ENCODE measurements at places on chromosomes 5 and 9. TPM values are rescaled to one million over a fixed set of nuclear protein-coding genes. Genes with fewer than 3 reads are reported as not detected.
A peak's percentile ranks its signal among the peaks of the same experiment; 100 is the strongest.

PCA3 gene
- not detected for total RNA-seq

DNA sequence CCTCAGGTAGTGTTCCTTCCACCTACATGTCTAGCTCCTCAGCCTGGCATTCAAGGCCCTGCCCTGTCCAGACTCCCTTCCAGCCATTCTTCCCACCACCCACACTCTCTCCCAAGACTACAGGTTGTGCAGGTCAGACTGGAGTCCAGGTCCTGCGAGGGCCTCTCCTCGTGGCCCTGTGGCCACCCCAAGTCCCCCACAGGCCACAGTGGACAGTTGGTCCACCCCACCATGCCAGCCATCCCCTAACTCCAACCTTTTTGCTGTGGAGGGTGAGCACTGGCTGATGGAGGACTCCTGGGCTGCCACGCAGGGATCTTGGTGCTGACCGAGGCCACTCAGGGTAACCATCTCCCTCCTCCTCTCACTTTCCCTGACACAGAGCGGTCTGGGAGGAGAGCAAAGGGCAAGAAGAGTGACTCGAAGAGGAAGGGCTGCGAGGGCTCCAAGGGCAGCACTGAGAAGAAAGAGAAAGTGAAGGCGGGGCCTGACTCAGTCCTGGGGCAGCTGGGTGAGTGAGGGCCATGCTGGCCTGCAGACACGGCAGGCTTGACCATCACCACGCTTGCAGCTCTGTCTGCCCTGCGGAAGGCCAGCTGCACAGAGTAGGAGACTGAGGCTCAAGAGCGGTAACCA is 51.0 kb downstream of the JADE2 start:
- DNase-seq, result no peak

- DNase-seq, result no peak
Measured at GRCh38 chr9:68895741-68896478, 118.0 kb downstream of the PRKACG start.

DNA sequence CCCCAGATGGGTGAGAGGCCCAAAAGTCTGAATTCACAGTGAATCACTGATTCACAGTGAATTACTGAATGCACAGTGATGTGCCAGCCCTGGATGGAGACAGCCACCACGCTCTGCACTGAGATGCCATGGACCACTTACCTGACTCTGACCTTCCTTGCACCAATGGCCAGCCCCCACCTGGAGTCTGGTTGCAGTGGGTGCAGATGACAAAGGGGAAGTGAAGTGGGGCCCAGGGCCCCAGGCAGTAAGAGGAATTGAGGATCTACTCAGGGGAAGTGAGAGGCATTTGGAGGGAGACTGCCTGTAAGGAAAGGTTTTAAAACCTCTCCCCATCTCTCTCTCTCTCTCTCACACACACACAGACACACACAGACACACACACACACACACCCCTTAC is 412.1 kb downstream of the CYLC2 start:
- DNase-seq, result no peak

- DNase-seq, result no peak
Measured at GRCh38 chr5:115349001-115349817, 52.8 kb upstream of the CCDC112 start.

DNA sequence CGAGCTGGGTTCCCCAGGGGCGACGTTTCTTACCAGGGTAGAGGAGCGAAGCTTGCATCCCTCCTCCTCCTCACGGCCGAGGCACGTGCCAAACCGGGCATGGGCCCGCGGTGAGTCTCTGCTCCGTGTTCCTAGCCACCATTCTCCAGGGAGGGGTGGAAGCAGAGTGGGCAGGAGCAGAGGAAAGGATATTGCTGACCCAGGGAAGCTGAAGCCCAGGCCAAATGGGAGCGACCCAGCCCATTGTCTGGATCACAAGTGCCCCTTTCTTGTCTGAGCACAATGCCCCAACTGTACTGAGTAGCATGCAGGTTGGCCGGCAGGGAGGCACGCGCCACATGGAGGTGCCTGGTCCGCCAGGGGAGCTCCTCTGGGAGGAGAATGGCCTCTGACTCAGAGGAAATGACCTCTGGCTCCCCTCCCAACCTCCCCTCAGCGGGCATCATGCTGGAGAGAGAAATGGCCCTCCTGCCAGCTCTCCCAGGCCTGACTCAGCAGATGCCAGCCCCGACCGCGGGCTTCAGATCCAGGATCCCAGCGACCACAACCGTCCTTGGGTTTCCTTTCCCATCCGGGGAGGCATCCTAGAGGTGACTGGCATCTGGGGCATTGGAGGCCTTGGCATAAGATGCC is 1.1 kb downstream of the PRR7 start:
- DNase-seq, result no peak

SLC28A3 gene
- 1.6 TPM for total RNA-seq

CD14 gene
- 127 TPM for total RNA-seq

DNA sequence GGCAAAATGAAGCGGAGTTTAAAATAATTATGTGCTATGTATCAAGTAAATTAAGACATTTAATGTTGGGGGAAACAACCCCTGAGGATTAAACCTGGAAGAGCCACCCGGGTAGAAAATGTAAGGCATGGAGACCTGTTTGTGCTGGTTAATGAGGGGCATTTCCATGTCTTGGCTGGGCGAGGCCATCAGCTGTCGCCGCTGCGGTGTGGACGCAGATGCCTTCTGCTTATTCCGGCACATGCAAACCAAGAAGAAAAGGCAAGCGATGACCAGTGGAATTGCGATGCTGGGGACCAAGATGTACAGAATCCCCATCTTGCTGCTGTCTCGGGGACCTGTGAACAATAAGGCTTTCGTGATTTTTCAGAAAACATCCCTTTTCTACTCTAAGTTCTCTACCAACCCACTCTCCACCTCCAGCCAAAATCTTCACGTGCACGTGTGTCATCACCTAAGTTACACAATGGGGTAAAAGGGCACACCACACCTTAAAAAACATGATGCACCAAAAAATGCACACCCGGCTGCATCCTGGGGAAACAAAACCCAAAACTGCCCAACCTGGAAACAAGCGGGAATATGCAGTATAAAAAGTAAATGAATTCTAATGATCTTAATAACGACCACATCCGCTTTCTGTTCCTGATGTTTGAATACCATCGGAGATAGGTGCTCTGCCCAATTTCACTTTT is 223.5 kb downstream of the ROR2 start:
- DNase-seq, result no peak

DNA sequence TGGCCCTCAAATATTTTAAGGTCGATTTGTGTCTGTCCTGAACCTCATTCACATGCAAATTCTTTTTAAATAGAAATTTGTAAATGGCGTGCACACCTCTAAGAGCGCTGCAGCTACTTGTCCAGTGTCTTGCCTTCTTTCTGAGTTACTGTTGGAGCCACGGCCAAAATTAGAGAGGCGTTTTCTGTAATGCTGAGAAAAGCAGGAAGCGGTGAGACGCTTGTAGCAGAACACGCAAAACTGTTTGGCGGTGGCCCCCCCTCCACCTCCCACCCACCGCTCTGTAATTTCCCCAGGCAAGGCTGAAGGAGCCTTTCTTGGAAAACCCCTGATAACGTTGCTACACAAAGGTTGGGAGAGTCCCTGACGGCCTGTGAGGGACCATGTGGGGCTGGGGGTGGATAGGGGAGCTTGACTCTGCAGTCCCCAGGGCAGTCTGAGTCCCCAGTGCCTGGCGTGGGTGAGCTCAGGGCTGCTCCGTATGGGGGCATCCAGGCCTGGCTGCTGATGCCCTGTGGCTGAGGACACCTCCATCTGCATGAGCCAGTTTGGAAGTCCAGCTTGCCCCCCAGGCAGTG is 96.5 kb downstream of the GADD45G start:
- peak; percentile 67 for DNase-seq

DNA sequence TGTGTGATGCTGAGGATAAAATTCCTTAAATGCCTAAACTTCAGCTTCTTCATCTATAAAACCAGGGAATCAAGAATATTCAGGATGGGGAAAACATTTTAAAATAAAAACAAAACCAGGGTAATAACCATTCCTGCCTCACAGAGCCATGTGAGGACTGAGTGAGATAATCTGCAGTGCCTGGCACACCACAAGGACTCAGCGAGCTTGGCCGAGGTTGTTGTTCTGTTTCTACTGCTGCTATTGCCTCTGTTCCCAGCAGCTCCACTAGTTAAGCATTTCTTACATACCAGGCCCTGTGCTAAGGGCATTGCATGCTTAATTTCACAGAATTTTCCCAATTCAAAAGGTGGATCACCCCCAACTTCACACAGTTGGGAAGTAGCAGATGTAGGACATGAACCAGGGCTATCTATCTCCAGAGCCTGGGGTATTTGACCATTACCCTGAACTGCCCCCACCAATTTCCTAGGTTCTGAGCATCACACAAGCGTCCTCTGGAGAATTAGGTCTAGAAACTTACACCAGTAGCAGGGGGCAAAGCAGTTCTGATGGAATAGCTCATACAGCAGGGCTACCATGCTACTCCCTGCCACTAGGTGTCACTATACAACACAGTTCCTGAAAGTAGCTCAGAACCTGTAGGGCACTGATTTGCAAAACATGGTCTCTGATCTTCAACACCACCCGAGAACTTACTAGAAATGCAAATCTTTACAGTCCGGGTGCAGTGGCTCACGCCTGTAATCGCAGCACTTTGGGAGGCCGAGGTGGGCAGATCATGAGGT is 74.3 kb downstream of the LRSAM1 start:
- no peak for DNase-seq

- DNase-seq, result no peak
Measured at GRCh38 chr9:92176800-92177185, 61.6 kb upstream of the SPTLC1 start.

DNA sequence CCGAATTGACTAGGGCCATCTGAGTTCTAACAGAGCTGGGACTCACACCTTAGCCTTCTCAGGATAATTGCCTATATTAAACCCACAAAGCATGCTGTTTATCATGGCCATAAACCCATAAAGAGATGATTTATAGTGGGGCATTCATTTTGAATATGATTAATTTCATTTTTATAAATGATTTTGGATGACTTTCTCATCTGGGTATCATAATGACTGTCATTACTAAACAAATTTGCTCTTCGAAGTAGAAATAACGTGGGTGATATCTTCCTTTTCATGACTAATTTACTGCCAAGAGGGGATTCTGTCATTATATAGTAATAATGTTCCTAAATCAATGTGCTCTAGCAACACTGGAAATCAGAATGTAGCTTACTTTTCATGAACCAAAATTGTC is 498.2 kb downstream of the CDH12 start:
- DNase-seq, result no peak

FAM240B gene
- not detected for total RNA-seq

DNA sequence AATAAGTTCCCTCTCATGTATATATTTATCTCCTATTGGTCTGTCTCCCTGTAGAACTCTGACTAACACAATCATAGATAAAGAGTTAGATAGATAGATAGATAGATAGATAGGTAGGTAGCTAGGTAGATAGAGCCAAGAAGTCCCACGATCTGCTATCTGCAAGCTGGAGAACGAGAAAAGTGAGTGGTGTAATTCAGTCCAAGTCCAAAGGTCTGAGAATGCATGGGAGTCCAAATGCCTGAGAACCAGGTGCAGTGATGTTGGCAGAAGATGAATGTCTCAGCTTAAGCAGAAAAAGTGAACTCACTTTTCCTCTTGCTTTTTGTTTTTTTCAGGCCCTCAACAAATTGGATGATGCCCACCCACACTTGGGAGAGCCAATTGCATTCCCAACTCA is 37.7 kb upstream of the ZFR start:
- no peak for DNase-seq

- no peak for DNase-seq
Measured at GRCh38 chr9:119924736-119925135, 555.5 kb upstream of the BRINP1 start.

GRCh38 chr9:5767968-5768932 is 64.7 kb downstream of the ERMP1 start:
- DNase-seq, result no peak

Measured in upper lobe of right lung (tissue), 1 donor.